ENCODE measurements at places on chromosomes 16 and 17.

DNA sequence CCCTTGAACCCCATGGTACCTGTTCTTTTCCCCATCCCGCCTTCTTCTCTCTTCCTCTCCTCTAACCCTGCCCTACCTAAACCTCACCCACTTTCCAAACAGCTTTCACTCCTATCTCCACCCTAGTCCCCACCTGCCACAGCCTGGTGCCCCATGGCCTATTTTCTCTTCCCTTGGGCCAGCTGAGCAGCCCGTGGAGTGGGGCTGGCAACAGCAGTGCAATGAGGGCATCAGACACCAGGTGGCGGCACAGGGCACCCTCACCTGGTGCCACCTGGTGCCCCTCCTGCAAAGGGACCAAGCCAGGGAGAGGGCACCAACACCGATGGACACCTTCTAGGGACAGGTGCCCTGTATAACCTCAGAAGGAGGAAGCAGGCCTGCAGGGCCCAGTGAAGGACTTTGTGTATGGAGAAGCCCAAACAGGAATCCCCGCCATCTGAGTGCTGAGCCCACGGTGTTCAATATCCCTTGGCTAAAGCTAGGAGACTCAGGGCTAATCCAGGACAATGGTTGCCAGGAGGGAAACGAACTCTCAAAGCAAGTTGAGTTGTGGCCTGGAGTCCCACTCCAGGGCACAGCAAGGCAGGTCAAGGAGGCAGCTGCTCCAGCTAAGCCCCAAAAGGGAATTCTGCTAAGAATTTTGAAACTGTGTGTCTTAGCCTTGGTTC lies 4.0 kb upstream of the ABCC3 start:
- peak; percentile 37 for DNase-seq

GRCh38 chr17:83119987-83120864 lies 40.8 kb downstream of the METRNL start:
- no peak for DNase-seq

DNA sequence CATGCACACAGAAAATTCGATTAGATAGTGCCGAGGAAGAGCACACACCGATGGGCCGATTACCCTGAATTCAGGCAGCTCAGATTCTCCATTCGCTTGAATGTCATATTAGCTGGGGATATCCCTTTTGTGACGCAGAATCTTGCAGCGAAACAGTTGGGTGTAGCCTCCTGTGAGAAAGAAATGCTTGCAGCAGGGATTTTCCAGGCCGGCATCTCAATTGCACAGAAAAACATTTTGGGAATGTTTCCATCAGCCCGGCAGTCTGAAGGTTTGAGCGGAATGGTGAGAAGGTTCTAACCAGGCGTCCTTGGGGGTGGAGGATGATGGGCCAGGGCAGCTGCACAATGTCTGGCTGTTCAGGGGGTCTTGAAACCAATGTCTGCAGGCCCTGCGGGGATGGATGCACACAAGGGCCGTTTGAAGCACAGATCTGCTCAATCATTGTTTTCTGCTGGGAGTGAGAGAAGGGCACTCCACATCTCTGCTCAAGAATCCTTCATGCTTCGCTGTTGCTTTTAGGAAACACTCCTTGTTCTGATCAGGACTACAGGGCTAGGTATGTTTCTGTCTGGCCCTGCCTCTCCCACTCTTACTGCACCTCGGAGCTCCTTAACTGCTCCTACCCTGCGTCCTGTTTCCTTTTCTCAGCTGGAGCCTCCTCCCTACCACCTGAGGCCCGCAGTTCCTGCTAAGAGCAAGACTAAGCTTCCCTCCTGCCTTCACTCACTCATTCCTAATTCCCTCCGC lies 94.6 kb downstream of the CMIP start:
- DNase-seq: no peak

DNA sequence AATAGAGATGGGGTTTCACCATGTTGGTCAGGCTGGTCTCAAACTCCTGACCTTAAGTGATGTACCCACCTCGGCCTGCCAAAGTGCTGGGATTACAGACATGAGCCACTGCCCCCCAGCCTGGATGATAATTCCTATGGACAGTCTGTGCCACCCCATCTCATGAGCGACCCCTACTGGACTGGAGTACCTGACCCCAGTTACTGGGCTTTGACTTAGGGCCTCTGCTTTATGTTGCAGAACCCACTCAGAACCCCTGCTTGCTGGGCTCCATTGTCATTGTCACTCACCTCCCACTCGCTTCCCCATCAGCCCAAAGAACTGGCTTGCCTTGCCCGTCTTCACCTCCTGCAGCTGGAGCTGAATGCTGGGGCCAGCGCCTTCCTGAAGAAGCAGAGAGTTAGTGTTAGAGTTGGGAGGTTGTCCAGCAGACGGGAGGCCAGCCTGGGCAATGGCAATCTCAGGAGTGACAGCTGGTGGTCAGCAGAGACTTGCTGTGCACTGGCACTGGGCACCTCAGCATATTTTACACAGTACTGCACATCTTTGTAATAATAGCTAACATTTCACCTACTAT lies 4.0 kb downstream of the TAC4 start:
- DNase-seq: no peak

GRCh38 chr16:85755929-85756768 lies 5.3 kb upstream of the C16orf74 start:
- no peak for DNase-seq

- no peak for DNase-seq
Measured at GRCh38 chr16:25751230-25751835, 59.6 kb downstream of the HS3ST4 start.

DNA sequence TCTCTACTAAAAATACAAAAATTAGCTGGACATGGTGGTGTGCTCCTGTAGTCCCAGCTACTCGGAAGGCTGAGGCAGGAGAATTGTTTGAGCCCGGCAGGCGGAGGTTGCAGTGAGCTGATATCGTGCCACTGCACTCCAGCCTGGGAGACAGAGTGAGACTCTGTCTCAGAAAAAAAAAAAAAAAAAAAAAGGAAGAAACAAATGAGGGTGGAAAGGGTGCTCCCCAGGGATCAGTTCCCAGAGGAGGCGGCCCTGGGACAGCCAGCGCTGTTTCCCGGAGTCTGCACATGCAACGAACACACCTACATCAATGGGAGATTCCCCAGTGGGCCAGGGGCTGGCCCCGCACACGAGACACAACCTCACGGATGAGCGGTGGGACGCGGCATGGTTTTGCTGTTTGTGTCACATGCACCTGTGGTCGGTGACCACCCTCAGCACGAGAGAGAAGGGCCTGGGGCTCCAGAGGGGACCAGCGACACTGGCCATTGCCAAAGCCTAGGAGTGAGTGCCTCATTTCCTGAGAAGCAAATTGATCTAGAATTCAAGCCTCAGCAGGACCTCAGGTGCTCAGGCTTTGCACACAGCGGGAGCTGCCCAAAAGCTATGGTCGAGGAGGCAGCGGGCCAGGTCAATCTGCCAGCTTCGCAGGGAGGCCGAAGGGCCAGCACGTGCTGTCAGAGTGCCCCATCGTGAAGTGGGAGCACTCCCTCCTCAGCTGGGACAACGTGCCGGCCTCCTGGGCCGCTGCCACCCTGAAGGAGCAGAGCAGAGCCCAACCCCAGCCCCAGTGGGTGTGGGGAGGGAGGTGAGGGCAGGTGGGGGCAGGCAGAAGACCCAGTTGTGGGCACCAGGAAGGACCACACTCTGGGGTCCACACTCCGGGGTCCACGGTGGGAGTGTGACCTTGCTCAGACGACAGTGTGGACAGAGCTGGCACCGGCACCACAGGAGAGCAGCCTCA lies 13.8 kb upstream of the WDR45B start:
- no peak for DNase-seq

DNA sequence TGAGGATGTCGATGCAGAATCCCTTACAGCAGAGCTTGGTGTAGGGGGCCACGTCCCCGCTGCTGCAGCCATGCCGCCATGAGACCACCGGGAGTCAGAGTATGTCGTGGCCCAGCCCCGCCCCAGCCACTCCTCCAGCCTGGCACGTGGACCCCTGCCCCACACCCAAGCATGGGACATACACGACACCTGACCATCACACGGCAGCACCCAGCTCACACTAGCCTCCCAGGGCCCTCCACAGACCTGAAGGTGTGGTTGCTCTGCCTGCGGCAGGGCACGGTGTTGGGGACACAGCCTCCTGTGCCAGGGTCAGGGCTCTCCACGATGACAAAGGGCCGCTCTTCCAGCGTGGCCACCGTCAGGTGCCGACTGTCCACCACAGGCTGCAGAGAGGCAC lies 9.4 kb downstream of the GRIN2C start:
- no peak for DNase-seq
